ELR (cell line): ENCODE measurements at places on chromosomes 11 and 22.

DNA sequence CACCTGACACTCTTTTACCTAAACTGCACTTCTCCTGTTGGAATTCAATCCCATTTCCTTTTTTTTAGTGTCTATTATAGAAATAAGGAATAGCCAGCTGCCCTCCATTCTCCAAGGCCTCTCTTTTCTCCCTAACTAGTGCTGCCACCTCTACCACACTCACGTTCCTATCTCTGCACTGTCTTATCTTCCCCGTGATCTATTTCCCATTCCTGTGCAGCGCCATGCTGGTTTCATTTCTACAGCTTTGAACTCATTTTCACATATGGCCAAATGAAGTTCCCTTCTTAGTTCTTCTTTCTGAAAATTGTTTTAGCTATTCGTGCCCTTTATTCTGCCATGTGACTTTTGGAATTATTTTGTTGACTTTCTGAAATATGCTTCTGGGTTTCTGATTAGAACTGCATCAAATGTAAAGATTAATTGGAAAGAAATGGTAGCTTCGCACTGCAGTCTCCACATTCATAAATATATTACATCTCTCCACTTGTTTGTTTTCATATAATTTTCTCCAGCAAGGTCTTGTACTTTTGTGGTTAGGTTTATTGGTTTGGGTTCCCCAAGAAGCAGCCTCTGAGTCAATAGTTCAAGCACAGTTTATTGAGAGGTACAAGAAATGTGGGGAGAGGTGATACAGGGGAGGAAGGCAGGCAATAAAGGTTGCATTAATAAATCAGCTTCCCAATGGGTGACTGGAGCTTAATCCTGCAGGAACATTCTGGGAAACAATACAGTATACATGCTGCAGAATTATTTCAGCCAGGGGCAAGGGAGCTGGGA is 43.7 kb upstream of the DRD2 start:
- no peak for DNase-seq

DNA sequence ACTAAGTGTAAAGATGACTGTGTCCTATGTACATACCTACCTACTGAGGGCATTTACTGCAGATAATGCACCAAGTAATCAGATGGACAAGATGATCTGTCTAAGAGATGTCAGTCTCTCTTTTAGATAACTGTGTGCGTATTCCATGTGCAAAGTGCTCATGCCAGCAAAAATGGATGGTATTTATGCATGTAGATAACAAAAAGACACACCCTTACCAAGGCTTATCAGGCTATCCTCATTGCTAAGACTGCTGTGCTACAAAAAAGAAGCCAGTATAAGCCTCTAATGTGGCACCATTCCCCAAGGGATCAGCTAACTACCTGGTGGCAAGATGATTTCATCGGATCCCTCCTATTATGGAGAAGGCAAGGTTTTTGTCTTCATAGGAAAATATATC is 34.3 kb upstream of the CD44 start:
- DNase-seq = no peak

DNA sequence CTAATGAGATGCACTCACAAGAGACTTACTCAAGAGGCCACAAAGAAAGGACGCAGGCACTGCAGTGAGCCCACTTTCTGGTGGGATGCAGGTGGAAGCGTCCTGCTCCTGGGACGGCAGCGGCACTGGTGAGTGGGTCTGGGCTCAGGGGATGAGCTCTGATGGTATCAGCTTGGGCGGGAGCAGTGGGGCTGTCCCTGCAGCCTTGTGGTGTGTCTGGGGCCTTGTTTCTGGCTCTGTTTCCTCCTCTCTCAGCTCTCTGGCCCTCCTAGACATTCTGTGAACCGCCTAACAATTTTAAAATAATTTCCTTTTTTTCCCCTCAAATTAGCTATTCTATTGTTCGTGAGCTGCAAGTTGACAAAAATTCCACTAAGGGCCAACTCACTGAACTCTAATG is 8.8 kb upstream of the ST14 start:
- no peak for DNase-seq

DNA sequence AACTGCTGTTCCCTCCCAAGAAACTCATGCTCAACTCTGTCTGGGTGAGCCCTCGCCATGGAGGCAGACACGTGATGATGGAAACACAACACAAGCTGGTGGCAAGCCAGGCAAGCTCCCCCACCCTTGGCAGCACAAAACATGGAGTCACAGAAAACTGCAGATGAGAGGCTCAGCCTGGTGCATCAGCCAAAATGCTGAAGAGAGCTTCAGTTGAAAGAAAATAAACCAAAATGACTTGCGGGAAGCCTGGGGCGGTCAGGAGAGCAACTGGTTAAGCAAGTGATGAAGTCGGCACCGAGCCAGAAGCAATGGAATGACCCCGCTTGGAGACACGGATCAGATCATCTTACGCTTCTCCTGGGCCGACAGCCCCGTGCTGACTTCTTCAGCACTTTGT is 68.3 kb downstream of the C11orf58 start:
- no peak for DNase-seq

DNA sequence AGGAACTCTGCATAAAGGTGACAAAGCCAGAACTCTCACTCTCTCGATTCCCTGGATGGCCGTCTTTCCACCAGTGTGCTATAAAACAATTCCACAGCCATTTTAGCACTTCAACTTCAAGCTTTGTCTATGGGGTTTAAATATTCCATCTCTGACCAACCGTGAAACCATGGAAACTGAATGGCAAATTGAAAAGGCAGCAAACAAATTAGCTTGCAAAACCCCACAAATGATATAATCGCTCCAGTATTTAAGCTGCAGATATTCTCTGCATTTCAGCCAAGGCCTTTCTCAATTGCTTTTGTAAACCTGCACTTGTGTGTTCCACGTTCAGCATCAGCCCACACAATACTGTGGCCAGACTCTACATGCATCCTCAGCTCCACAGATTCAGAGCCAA is 131.7 kb upstream of the ISX start:
- DNase-seq = no peak

DNA sequence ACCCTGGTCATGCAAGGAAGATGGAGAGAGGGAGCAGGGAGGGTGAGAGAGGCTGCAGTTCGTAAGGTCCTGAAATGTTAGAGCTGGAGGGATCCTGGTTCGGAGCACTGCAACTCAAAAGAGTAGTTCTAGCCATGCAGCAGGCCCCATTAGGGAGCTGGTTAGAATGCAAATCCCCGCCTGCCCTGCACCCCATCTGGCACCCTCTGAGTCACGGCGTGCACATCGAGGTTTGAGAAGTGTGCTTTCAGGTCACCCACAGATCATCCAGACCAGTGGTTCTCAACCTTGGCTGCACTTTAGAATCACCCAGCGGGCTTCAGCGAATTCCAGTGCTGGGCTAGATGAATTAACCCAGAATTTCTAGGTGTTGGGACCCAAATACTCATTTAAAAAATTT is 48.2 kb downstream of the ST3GAL4 start:
- peak; percentile 32 for DNase-seq
